ENCODE measurements at places on chromosomes 2 and 18.

DNA sequence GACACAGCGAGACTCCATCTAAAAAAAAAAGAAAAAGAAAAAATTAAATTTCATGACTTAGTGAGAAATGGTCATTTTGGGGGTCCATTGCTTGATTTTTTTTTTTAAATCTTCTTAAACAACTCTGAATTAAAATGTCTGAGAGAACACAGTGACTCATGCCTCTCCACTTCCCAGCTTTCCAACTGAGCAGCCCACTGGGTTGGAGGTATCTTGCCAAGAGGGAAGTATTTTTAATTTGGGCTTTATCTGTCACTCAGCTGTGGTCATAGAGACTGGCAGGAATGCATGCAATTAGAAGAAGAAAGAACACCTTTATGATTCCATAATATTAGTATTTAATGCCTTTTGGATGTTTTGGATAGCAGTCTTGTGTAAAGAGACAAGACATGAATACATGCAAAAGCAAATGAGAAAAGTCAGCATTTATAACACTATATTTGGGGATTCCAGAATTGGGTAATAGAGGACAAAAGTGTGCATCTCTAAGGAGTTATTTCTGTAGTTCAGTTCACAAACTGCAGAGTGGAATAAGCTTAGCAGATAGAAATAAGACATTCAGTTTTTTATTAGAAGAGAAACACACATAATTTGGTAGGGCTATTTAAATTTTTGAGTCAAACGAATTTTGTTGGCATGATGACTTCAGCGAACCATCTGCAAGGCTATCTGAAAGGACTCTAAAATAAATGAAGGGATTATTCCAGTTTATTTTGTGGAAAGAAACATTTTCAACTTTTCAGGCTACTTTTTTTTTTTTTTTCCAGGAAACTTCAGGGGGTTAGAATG lies 254.8 kb downstream of the TGIF1 start:
- no peak for DNase-seq

DNA sequence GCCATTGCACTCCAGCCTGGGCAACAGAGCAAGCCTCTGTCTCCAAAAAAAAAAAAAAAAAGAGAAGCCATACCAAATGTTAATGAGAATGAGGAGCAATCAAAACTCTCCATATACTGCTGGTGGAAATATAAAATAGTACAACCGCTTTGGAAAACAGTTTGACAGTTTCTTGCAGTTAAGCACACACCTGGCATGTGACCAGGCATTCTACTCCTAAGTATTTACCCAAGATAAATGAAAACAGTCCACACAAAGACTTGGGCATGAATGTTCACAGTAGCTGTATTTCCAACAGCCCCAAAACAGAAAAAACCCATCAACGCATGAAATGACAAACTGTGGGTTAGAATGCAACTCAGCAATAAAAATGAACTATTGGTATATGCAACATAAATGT lies 76.0 kb upstream of the ST8SIA5 start:
- no peak for DNase-seq

GRCh38 chr2:105379741-105380186 lies 19.1 kb downstream of the FHL2 start:
- no peak for DNase-seq

GRCh38 chr2:46679761-46680160 lies 200.4 kb downstream of the TMEM247 start:
- no peak for DNase-seq

GRCh38 chr2:160484859-160485520 lies 8.6 kb downstream of the RBMS1 start:
- no peak for DNase-seq

GRCh38 chr2:23464156-23464555 lies 79.2 kb downstream of the KLHL29 start:
- DNase-seq = no peak

DNA sequence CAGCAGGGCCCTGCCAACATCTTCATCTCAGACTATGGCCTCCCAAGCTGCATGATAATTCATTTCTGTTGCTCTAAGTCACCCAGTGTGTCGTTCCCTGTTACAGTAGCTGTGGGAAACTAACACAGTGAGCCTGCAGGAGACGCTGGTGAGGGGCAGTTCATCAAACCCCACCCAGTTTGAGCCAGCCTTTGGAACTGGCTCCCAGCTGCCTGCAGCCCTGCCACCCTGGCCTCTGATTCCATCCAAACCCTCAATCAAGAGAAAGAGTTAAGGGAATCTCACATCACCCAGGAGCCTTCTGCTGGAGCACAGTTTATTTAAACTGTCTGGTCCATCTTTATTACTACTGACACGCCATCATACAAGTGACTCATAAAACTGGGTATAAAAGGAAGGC lies 64.9 kb upstream of the ZCCHC2 start:
- no peak for DNase-seq

- no peak for DNase-seq
These were observed 60.5 kb upstream of the POMC start for GRCh38 chr2:25228848-25229278.

GRCh38 chr2:241970716-241971115 lies 101.2 kb downstream of the RTP5 start:
- DNase-seq = no peak

DNA sequence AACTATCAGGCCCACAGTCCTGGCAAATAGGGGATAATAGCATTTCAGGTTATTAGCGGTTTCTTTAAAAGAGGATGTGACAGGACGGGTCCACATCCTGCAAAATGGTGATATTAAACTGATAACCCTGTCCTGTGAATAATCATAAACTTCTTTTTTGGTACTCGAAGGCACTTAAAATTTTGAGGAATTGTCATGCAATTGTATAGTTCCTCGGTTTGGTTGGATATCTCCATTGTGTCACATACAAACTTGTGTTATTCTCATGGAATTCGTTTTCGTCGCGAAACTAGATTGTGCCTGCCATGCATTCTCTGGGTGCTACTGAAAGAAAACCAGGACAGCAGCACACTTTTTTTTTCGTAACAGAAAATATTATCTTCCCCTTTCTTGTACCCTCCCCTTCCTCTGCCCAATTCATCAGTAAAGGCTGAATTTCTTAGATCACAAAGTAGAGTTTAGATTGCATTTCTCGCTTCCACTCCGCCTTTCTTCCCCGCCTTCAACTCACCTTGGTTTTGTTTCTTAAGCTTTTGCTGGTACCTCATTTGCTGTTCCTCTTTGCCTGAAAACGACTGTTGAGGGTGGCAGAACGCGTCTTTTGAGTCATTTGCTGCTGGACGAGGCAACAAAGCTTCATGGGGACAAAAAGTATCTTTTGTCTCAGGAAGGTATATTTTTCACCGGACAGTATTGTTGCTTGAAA lies 1.3 kb downstream of the CERS6 start:
- DNase-seq = no peak
